ENCODE measurements at places on chromosomes 1 and 21. TPM values are rescaled to one million over a fixed set of nuclear protein-coding genes. Genes with fewer than 3 reads are reported as not detected.

KRTAP11-1 gene
- not detected for total RNA-seq

ALPL gene
- not detected for total RNA-seq

FAM72C gene
- total RNA-seq: 22.1 TPM

DNA sequence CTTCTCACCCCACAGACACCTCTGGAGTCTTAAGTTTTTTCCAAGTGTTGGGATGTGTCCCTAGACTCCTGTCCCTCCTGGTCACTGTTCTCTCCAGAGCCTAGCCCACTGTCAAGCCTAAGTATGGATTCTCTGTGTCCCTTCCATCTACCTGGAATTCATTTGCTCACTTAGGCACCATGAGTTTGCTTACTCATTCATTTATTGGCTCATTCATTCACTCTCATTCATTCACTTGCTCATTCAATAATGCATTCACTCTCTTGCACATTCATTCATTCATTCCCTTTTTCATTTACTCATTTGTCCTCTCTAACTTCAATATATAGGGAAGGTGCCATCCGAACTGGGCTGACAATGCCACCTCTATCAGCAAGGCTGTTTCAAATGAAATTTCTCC is 1.6 kb downstream of the S100A16 start:
- no peak for DNase-seq
